ENCODE measurements at places on chromosomes 12 and 14.

- DNase-seq: no peak
Measured at GRCh38 chr12:40691913-40692764, at the start of gene CNTN1. TSS of gene CNTN1 (plus strand) at chr12:40692439.

DNA sequence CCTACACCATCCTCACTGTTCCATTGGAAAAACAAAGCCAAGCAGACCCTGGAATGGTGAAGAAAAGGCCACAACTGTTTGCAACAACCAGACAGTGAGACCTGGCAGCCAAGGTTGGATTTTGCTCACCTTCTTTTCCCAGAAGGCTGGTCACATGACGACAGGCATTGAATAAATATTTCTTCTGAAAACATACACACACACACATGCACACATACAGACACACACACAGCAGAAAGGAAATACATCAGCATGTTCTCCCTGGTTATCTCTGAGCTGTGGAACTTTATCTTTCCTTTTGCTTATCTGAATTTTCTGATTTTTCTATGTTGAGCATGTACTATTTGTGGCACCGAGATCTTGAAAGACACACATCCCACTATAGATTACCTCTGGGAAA, 38.0 kb upstream of the CCDC60 start:
- DNase-seq: no peak

GRCh38 chr14:101464310-101464983, 96.8 kb upstream of the DIO3 start:
- no peak for DNase-seq

- no peak for DNase-seq
Measured at GRCh38 chr12:77062846-77063461, 2.4 kb downstream of the E2F7 start.

DNA sequence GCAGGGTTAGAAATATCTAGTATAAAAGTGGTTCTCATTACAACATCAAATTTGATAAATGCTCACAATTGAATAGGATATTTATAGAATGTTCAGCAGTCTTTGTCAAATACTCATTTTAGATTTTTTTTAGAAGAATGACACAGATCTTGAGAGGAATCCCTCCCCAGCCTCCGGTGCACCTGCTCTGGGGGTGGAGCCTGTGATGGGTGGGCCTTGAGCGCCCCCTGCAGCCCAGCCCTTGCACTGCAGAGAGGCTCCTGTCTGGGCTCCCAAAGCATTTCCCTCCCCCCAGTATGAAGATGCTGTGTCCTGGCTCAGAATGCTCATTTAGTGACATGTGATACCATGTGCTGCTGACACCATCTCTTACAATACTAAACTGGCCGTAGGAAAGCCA, 792.3 kb downstream of the TMEM121 start:
- peak; percentile 46 for DNase-seq

GRCh38 chr12:105729926-105730325, 399.4 kb downstream of the C12orf75 start:
- no peak for DNase-seq

- DNase-seq: no peak
Measured at GRCh38 chr12:70049596-70050360, 193.5 kb upstream of the CNOT2 start.

DNA sequence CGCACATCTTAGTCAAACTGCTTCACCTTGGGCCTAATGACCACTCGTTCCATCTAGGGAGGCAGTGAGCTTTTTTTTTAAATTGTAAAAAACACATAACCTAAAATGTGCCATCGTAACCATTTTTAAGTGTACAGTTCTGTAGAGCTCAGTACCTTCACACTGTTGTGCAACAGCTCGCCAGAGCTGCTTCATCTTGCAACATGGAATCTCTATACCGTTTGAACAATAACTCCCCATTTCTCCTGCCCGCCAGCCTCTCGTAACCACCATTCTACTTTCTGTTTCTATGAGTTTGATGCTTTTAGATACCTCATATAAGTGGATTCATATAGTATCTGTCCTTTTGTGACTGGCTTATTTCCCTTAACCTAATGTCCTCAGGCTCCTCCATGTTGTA, 196.2 kb downstream of the CHST11 start:
- no peak for DNase-seq

- DNase-seq: no peak
Measured at GRCh38 chr12:28164644-28165275, 25.5 kb upstream of the CCDC91 start.

GRCh38 chr12:91920276-91920675, 225.4 kb downstream of the BTG1 start:
- no peak for DNase-seq

GRCh38 chr12:91766454-91766853, 379.2 kb downstream of the BTG1 start:
- no peak for DNase-seq

GRCh38 chr12:31321186-31321896, 4.6 kb downstream of the SINHCAF start:
- DNase-seq: no peak

DNA sequence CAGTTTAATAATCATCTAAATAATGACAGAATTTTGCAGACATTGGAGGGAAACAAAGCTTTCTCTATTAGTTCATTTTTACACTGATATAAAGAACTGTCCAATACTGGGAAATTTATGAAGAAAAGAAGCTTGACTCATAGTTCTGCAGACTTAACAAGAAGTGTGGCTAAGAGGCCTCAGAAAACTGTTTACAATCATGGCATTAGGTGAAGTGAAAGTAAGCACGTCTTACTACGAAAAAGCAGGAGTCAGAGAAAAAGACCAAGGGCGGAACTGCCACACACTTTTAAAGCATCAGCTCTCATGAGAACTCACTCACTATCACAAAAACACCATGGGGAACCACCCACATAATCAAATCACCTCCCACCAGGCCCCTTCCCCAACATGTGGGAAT, 804.4 kb downstream of the FLRT2 start:
- no peak for DNase-seq

GRCh38 chr14:63472986-63473788, 70.0 kb downstream of the PPP2R5E start:
- DNase-seq: no peak

DNA sequence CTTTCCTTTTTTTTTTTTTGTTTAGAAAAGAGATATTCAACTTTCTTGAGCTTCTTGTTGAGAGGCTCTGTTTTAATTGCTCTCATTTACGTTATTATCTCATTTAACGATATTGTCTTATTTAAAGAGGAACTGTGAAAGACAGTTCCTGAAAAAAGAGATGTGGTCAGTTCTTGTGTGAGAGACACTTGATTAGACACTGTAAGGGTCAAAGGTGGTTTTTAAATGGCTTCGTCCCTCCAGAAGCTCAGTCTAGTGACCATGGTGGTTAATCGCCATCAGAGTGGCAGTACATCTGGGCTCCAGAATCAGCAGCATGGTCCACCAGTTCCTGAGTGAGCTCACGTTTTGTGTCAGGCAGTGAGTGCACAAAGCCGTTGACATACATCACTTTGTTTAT, 57.9 kb upstream of the KCNA5 start:
- no peak for DNase-seq

DNA sequence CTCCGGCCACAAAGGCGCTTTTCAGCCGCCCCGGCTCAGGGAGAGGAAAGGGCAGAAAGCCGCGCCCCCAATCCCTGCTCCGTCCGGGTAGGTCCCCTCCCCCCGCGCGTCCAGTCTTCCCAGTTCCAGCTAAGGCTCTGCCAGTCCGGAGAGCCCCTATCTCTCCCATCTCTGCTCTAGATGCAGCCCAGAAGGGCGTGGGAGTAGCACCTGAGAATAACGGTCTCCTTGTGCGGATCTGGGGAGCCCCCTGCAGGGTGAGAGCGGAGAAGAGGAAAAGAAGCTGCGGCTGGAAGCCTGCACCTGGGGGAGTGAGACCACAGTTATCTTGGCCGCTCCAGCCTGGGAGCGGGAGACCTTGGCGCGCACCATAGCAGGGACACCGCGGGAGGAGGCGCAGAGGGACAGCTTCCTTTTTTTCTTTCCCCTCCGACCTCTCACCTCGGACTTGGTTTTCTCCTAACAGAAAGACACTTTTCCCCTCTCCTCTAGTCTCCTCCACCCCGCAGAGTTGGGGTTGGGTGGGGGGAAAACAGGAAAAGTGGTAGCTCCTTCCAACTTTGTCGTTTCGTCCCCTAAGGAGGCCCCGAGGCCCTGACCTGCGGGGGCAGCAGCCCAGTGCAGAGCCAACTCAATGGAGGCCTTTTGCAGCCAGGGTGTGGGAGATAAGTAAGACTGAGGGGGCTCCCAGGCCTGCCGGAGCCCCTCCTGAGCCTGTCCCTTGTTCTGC, 2.4 kb downstream of the DHH start:
- DNase-seq: peak; percentile 59

DNA sequence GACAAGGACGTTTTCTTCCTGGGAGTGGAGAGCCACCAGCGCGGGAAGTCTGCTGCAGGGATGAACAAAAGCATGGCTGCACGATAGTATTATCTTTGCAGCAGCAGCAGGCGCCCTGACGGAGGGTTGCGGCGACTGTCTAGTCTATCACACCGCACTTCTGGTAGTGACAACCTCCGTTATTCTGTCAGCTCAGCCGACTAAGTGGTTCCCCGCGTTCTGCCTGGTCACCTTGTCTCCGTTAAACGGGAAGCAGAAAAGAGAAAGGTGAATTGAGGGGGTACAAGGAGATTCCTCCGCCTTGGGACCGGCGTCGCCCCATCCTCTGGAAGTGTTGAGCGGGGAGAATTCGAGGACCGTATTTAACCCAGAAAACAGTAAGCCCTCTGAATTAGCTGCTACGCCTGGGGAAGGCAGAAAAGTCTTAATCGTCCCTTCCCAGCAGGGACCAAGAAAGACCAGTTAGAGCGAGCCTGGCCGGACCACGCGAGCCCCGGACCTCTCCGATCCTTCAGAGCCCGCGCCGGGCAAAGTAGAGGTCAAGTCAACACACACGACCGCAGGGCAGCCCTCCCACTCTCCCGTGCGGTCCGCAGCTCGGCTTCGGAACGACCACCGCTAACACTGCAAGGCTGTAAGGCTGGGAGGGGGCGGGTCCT, 536 bp upstream of the DAAM1 start:
- no peak for DNase-seq

GRCh38 chr12:130391186-130391585, 53.5 kb downstream of the PIWIL1 start:
- DNase-seq: no peak

DNA sequence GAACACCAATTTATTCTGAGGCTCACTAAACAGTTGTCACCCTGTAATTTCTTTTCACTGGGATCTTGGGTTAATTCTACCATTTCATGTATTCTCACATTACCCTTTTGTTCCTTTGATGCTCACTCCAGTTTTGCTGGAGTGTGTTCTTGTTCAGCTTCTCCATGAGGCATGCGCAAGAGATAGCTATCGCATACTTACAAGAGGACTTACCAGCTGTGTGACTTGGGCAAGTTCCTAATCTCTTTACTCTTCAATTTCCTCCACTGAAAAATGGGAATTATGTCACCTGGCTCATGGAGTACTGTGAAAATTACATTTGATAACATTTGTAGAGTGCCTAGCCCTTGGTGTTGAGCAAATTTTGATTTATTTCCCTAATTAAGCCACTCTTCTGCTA, 56.5 kb upstream of the JDP2 start:
- DNase-seq: no peak

- DNase-seq: no peak
Measured at GRCh38 chr12:27177706-27178105, 66.4 kb upstream of the STK38L start.

DNA sequence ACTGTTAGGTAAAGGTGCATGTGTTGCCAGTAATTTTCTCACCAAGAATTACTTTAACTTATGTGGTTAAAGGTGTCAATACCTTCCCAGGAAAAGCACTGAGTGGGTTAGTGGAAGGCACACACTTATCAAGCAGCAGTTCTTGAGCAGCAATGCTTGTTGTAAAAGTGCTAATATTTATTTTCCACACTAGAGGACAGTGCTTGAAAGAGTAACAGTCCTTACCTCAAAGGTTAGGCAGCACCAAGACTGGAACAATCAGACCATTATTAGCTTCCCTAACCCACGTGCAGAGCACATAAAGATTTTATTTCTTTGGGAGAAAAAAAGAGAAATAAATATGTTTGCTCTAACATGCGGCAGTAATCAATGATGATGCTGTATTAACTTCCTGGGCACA, 48.8 kb upstream of the KRR1 start:
- DNase-seq: no peak

DNA sequence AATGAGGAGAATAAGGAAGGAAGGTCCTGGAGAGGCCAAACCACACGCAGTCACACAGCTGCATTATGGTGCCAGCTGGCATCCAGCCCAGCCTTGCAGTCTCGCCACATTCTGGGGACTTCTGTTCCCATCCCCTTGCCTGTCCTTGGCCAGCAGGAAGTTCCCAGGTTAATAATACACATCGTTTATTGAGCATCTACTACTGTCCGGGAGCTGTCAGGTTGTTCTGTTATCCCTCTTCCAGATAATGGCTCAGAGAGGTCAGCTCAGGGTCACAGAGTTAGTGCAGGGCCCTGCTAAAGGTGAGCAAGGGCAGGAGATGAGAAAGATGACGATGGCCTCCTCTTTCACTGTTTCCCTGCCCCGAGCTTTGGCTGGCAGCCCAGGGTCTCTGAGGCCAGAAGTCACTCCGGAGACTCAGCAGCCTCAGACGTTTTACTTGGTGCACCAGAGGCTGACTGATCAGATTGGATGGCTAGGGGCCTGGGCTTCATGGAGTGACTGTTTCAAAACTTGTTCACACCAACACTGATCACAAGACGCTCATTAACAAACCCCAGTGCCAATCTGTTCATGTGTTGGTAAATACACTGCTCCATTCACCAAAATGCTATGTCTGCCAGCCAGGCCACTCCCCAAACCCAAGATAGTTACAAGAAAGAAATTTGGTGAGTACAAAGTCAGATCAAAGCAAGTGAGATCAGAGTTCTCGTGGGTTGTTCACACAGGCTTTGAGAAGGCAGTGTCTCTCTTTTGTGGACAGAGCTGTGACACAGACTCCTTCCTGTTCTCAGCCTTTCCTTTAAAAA, 79.2 kb downstream of the B4GALNT3 start:
- no peak for DNase-seq

DNA sequence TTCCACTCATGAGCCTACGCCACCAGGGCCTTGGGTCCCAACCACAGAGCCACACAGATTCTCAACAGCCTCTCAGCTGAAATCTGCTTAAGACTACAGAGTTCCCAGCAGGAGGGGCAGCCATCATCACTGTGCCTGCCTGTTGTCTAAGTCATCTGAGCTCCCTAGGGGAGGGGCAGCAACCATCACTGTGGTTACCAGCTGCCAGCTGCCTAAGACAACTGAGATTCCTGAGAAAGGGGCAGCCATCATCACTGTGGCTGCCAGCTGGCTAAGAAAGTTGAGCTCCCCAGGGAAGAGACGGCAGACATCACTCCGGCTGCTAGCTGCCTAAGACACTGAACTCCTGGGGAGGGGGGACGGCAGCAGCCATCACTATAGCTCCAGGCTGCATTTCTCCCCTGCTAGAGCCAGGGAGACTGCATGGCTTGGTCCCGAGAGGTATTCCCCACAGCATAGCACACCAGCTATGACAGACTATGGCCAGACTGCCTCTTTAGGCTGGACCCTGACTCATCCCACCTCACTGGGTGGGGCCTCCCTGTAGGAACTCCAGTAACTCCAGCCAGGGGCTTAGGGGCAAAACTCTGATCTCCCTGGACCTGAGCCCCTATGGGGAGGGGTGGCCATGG, 37.2 kb upstream of the C14orf132 start:
- DNase-seq: no peak

DNA sequence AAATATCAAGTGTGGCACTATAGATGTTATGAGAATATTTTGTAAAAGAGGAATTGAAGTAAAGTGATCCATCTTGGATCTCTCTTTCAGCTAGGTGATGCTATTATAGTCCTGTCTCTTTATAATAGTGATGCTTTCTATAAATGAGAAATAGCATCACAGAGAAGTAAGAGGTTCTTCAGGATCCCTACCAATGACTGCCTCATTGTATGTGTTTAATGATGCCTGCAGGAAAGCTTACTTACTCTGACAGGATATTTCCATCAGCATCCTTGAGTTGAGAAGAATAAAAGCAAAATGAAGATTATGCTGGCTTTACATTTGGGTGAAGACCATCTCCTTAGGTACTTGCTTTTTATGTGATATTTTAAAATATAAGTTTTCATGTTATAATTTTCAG, 846.0 kb upstream of the LRFN5 start:
- DNase-seq: no peak
